ENCODE measurements at places on chromosomes 12 and 14.

DNA sequence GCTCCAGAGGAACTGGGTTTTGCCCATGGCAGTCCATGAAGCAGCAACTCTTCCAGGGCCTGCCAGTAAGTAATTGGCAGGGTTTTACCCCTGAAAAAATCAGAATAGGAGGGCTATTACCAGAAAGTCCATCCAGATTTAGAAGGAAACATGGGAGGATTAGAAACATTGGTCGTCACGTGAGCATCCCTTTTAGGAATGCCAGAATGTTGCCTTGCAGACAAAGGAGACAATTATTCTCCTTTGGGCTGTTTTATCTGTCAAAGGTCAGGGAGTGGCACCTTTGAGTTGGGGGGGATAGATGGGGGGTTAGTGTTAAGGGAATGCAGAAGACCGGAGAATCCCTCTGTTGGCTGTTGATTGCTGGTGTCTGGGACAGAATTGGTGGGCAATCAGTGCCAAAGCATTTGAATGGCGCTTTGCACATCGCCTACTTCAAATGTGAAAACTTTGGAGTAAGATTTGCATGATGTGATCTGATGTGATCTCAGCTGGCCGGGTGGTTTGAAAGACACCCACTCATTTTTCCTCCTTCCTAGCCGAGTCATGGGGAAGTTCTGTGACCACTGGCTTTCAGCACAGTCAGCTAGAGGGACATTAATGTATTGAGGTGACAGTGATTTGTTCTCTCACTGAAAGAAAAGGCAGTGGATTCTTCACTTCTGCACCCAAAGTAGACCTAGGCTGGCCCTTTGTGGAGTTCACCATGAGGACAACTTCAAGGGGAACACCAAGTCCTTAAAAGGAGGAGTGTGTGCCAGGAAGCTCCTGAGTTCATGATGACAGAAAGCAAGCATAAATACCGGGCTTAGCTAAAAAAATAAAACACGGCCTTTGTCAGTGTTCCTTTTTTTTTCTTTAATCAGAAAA is 31.4 kb downstream of the FLVCR2 start:
- DNase-seq, result no peak

GRCh38 chr14:58665773-58666500 is 28.2 kb downstream of the DACT1 start:
- DNase-seq, result no peak

GRCh38 chr14:99817331-99817730 is 24.1 kb downstream of the EML1 start:
- no peak for DNase-seq

DNA sequence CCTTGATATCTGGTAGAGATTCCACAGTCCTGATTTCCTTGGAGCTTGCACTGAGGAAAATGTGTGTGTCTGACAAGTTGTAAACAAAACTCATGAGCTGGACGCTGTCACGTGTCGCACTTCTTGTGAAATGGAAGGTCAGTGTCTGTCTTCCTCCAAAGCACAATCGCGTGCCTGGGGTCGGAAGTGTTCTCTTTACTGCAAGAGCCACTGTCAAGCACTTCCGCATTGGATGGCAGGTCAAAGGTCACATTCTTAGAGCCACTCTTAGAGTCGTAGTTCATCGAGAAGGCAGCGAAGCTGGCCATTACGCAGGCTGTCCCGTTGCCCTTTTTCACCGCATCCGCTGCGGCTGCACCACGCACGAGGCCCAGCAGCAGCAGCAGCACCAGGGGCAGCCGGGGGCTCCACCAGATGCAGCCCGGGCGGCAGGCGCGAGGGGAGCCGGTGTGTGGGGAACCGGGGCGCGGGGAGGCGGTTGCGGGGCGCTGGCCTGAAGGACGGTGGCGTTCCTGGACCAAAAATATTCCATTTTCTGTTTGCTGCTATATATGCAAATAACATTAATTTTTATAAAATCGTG is 45.0 kb downstream of the LRTM2 start:
- DNase-seq, result no peak

DNA sequence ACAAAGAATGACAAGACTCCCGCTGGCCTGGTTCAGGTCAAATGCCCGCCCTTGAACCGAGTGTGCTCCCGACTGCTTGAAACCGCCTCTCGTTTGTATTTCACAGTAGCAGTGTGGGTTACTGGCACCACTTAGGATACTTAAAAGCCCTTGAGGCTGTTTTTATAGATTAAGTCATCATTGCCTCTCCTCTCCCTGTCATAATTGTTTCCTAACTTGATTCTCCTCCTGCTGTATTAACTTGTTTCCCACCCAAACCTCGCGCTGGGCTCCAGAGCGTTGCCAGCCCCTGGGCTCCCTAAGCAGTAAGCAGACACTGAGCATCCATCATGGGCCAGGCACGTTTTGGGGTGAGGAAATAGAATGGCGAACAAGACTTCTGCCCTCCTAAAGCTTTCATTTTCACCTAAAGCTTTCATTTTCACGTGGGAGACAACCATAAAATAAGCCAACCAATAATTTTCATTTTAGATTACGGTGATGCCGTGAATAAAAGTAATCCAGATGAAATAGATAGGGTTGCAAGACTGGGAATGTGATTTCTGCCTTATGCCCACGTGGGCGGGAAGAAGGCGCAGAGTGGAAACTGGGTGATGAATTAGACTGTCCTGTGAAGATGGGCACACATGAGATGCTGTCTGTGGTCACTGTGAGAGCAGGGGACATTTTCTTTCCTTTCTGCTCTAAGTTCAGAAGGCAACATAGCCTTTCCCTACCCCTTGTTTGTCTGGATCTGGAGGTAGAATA is 97.5 kb downstream of the PPP2R5C start:
- no peak for DNase-seq

- DNase-seq, result no peak
Measured at GRCh38 chr14:44154874-44155273, 352.2 kb downstream of the FSCB start.

GRCh38 chr12:103964805-103965204 is 867 bp upstream of the TDG start:
- no peak for DNase-seq

GRCh38 chr12:132423251-132423819 is 66.6 kb upstream of the FBRSL1 start:
- no peak for DNase-seq

GRCh38 chr12:88855301-88855700 is 275.0 kb upstream of the KITLG start:
- DNase-seq, result no peak

DNA sequence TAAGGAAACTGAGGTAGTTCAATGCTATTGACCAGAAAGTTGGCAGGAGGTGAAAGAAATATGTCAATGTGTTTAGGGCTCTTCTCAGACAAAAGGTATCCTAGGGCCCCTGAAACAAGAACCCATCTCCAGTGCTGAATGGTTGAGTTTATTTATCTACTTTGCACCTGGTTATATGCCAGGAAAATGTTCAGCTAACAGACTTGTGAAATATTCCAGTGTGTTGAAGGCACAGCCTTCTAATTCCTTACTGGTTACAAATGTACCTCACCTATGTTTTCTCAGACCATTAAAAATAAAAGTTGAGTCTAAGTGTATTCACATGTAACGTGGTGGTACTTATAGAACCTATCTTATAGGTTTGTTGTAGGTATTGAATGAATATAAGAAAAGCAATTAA is 511.7 kb upstream of the SEL1L start:
- no peak for DNase-seq

DNA sequence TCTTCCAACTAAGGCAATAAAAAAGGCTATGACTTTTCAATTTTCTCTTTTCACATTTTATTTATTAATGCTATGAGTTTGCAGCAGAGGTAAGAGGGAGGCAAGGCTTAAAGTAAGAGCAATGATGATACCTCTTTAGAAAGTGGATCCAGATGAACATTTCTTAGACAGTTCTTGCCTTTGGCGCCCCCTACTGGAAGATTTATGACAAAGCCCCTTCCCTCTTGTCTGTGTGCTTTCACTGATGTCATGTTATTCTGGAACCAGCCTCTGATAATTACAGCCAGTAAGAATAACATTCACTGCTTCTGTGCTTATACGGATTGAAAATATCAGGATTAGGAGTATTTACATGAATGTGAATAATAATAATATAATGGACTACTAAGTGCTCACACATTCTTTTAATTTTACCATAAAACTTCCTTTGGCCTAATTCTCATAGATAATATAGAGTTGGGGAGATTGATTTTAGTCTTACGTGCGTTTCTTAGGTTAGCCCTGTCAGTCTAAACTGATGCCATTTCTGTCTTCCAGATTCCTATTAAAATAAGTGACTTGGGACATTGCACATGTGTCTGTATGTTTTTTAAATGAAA is 1929.9 kb upstream of the SEL1L start:
- DNase-seq, result no peak

DNA sequence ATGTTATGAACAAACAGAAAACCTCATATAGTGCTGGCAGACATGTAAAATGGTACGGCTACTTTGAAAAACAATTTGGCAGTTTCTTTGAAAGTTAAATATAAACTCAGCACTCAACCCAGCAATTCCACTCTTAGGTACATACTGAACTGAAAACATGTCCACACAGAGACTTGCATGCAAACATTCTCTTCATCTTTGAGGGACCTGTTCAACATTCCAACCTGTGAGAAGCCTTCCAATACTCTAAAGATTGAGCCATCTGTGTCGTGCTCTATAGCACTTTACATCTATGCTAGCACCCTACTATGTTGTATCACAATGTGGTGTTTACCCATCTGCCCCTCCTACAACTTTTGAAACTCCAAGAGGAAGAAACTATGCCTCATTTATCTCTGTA is 79.3 kb downstream of the DNAI7 start:
- DNase-seq, result no peak

- no peak for DNase-seq
Measured at GRCh38 chr14:101335061-101335661, 226.1 kb upstream of the DIO3 start.

GRCh38 chr14:77007975-77008421 is 20.5 kb downstream of the IRF2BPL start:
- no peak for DNase-seq

GRCh38 chr12:3837049-3837448 is 36.1 kb downstream of the PARP11 start:
- no peak for DNase-seq

DNA sequence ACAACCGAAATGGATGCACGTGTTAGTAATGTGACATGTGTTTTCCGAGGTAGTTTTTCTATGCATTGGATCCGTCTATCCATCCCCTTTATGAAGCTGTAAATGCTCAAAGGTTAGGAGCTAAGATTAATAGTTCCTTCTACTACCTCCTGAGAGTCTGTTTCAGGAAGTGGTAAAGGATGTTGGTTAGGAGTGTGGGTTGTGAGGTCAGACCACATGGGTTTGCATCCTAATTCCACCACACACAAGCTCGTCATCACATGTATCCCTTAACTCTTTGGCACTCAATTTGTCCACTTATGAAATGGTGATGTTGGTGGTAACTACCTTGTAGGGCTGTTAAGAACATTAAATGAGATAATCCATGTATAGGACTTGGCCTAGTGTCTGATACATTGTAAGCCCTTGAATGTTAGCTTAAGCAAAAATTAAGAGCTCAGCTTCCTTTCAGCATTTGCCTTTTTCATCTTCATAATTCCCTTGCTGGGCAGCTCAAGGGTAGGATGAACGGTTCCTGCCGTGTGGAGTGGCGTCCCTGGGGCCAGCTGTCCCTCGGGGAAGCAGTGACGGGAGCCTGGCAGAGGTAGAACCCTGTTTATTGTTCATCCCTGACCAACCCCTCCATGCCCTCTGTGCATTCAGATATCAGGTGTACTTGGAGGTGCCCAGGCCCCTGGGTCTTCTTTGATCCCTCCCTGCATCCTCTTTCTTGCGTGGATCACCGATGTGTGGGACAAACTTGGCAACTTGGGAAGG is 52.3 kb downstream of the TSPAN9 start:
- no peak for DNase-seq

DNA sequence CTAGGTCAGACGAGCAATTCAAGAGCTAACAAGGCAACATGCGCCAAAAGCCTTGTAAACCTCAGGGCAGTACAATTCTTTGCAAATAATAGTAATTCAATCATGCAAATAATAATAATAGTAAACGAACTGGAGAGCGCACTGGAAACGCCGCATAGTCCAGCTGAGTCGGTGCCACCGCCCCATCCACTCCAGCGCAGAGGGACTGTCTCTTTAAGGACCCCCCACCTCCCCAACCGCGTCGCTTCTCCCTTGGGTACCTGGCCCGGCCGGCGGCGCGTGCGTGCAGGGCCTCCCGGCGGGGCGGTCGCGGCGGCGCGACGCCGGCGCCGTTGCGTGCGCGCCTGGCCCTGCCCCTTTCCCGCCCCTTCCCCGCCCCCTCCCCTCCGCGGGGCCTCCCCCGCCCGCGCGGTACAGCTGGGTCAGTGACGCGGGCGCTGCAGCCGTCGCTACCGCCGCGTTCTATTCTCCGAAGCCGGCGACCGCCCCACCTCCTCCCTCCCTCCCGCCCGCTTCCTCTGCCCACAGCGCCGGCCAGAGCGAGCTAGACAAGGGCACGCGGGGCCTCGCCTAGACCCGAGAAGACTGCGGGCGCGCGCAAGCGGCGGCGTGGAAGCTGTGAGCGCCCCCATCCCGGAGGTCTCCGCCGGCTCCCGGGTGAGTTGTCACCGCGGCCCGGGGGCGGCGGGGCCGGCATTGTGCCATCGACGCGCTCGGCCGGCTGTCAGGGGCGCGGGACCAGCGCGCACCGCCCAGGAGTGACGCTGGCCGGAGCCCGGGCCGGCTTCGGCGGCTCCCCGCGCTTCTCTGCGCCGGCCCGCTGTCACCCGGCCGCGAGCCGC is at the start of gene SUSD6:
TSS of gene SUSD6 (plus strand) at position 425 of the 842 bp plus-strand sequence. CDS start 46,997 bp downstream, outside the sequence.
- peak; percentile 93 for DNase-seq

- no peak for DNase-seq
Measured at GRCh38 chr12:114673169-114673833, 10.7 kb downstream of the TBX3 start.

DNA sequence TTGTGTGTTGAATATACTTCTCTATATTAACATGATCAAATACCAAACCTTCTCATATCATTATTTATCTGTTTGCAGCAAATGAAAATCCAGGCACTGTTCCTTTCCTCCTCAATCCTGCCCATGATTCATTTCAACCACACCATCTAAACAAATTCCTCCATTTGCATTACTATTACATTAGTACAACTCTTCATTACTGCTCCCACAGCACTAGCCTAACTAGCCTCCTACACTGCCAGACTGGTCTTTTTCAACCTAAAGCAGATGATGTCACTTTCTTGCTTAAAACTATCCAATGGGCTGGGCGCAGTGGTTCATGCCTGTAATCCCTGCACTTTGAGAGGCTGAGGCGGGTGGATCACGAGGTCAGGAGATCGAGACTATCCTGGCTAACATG is 117.3 kb upstream of the MYF6 start:
- no peak for DNase-seq

DNA sequence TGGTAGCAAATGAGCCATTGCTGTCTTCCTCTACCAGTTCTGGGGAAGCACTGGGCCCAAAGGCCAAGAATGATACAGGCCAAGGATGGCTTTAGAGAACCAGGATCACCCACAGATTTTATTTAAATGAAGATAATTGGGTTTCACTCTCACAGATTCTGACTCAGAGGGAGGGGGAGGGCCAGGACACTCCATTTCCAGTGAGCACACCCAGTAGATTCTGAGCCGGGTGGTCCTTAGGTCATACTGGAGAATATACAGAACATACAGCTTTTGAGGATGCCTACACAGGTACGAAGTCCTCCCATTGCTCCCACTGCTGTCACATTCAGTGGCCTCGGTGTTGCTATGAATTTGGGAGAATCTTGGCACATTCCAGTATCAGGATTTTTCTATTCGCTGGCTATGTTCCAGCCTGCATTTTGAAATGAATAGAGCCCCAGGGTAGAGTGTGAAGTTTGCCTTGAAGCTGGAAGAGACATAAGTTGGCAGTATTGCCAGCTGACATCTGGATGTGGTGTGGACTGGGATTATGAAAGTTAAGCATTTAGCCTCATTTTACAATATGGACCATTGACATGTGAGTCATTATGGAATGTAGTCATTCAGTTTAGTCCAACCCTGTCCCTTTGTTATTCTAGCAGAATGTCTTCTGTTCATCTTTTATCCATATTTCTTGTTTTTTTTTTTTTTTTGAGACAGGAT is 45.8 kb upstream of the POC1B start:
- DNase-seq, result no peak
